ENCODE measurements at places on chromosomes 2 and 18. TPM values are rescaled to one million over a fixed set of nuclear protein-coding genes. Genes with fewer than 3 reads are reported as not detected.

MC4R gene
- total RNA-seq: not detected

RBFA gene
- 24.0 TPM for total RNA-seq

SDC1 gene
- total RNA-seq: 62.6 TPM

SMCHD1 gene
- total RNA-seq: 89.2 TPM

ASB18 gene
- total RNA-seq: 0.04 TPM

DNA sequence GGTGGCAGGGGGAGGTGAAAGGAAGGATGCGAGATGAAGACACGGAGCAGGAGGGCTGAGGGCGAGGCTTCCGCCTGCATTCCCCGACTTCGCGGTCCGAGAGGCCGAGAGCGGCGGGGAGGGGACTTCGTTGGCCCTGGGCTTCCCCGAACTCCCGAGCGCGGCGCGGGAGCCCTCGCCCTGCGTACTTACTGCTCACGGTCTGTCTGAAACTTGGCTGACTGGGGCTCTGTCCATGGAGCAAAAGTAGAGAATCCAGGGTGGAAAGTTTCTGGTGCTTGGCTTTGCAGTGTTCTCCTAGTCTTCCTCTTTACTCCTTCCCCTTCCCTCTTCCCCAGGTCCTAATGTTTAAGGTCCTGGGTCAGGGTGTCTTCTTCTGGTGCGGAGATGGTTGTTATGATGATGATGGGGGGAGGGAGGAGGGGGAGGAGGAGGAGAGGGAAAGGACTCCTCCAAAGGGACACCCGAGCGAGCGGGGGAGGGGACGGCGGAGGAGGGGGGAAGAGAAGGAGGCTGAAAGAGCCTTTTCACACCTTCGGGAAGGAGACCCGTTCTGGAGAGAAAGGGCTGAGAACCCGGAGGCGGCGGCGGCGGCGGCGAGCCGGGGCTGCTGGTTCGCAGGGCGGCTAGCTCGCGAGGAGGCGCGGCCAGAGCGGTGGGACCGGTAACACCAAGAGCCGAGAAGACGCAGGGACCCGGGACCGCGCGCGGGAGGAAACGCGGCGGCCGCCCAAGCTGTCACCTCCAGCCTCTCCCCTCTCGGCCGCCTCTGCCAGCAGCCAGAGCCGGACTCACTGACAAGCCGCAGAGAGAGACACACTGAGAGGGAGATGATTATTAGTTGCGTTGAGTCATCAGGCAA is at the start of gene SATB2:
SATB2 (minus strand) TSS at position 793 of the 862 bp plus-strand sequence. CDS start 1,902 bp downstream, outside the sequence.
- peak within 1 kb of the TSS; percentile 82 for H3K27ac ChIP-seq
- peak within 1 kb of the TSS; percentile 88 for H3K4me3 ChIP-seq
- H3K27me3 ChIP-seq: no peaks in the 10 kb centered on the region
- peaks cover 4% of the 10 kb centered on the region for H3K4me1 ChIP-seq
- H3K36me3 ChIP-seq: no peaks in the 10 kb centered on the region

DNA sequence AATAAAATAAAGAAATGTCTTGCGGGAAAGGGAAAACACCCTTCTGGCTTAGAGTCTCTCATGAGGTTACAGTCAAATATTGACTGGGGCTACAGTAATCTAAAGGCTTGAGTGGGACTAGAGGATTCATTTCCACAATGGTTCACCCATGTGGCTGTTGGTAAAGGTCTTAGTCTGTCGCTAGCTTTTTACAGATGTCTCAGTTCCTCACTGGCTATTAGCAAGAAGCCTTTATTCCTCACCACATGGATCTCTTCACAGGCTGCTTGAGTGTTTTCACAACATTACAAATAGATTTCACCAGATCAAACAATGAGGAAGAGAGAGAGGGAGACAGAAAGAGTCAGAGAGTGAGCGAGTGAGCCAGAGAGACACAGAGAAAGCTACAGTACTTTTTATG is 8.3 kb upstream of the ZC3H15 start:
- no peak for DNase-seq
- no peaks in the 10 kb centered on the region for H3K36me3 ChIP-seq
- H3K27ac ChIP-seq: no peak overlapping the region
- no peaks in the 10 kb centered on the region for H3K4me1 ChIP-seq
- no peak overlapping the region for H3K4me3 ChIP-seq
- H3K27me3 ChIP-seq: no peaks in the 10 kb centered on the region

DNA sequence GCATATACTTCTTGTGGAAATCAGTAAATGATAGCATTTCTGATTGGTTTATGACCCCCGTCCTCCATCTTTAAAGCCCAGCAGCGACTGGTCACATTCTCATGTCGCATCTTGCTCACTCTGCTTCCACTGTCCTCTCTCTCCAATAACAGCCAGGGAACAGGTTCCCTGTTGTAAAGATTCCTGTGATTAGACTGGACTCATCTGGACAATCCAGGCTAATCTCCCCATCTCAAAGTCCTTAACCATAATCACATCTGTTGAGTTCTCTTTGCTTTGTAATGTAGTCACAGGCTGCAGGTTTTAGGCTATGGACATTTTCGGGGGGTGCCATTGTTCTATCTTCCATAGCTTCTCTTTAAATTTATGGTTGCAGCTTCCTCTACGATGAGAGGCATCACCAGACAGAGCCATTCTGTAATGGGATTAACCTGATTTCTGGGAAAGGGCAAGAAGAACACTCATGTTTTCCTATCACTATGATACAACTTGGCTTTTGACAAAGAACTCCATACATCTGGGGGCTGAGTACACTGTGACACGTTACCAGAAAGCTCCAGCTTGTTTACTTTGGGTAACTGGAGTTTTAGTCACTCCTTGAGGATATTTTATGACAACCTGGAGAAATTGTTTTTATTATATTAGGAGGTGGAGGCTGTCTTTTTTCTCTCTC is 159.0 kb downstream of the NYAP2 start:
- H3K4me1 ChIP-seq: peaks cover 11% of the 10 kb centered on the region
- H3K27me3 ChIP-seq: no peaks in the 10 kb centered on the region
- H3K36me3 ChIP-seq: no peaks in the 10 kb centered on the region
- no peak overlapping the region for H3K27ac ChIP-seq

POU3F3 gene
- total RNA-seq: 2.3 TPM

GRCh38 chr2:62474176-62474575 is 31.8 kb downstream of the TMEM17 start:
- H3K27me3 ChIP-seq: no peaks in the 10 kb centered on the region
- no peaks in the 10 kb centered on the region for H3K36me3 ChIP-seq
- no peak overlapping the region for H3K4me3 ChIP-seq
- no peak for DNase-seq

- DNase-seq: no peak
- no peak overlapping the region for H3K27ac ChIP-seq
- peaks cover 32% of the 10 kb centered on the region for H3K4me1 ChIP-seq
- no peak overlapping the region for H3K4me3 ChIP-seq
These were observed 273.5 kb upstream of the HS6ST1 start for GRCh38 chr2:128591861-128592822.

AOX1 gene
- total RNA-seq: 0.57 TPM

DNA sequence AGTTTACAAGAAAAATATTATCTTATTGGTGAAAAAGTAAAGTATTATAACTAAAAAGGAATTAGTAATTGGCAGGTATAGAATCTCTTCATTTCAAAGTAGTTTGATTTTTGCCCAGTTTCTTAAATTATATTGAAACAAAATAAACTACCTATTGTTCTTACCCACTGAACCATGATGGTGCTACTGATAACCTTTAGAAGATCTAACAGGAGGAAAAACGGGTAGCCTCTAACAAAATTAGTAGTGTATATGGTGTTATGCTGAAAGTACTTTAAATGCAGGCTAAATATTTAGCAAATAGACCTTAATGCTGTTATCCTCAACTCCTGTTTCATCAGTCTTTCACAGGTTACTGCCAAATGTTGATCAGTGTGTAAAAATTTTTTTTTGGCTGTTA is 19.1 kb downstream of the MRPS9 start:
- H3K4me1 ChIP-seq: peaks cover 14% of the 10 kb centered on the region
- peaks cover 20% of the 10 kb centered on the region for H3K36me3 ChIP-seq
- H3K27ac ChIP-seq: peak overlapping the region; percentile 49
- H3K4me3 ChIP-seq: no peak overlapping the region
- no peak for DNase-seq

GRCh38 chr18:3104190-3105054 is 91.5 kb upstream of the LPIN2 start:
- H3K27ac ChIP-seq: no peak overlapping the region
- no peak overlapping the region for H3K4me3 ChIP-seq
- no peaks in the 10 kb centered on the region for H3K36me3 ChIP-seq

- no peak for DNase-seq
- no peaks in the 10 kb centered on the region for H3K36me3 ChIP-seq
- H3K4me3 ChIP-seq: no peak overlapping the region
- H3K27me3 ChIP-seq: no peaks in the 10 kb centered on the region
These were observed 494.8 kb downstream of the CMPK2 start for GRCh38 chr2:6370753-6371551.

DNA sequence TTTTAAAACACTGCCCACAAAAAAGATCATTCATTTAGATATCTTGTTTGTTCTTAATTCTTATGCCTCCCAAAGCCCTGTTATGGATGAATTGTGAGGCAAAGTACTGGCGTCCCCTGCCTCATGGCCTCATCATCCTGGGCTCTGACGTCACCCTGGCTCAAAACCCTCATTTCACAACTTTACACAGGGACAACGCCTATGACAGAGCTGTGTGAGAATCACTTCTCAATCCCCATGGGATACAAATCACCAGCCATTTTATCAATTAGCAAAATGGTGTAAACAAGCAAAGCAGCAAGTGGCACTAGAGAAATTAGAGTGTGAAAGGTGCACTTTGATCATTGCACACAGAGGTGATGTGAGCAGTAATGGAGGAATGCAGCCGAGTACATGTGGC is 16.6 kb downstream of the FHOD3 start:
- no peak for DNase-seq
- no peak overlapping the region for H3K27ac ChIP-seq
- H3K27me3 ChIP-seq: no peaks in the 10 kb centered on the region
- H3K36me3 ChIP-seq: no peaks in the 10 kb centered on the region
- no peak overlapping the region for H3K4me3 ChIP-seq

SERPINB12 gene
- total RNA-seq: not detected

DNA sequence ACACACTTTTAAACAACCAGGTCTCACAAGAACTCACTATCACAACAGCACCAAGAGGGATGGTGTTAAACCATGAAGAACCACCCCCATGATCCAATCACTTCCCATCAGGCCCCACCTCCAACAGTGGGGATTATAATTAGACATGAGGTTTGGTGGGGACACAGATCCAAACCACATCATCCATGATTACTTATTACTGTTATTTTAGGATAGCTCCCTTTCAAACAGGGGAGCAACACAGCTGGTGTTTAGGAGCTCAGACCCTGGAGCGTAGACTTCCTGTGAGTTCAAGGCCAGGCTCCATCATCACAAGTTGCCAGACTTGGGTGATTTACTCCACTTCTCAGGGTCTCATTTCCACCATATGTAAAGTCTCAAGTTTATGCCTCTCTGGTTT is 382.7 kb downstream of the HRH4 start:
- DNase-seq: no peak
- no peak overlapping the region for H3K27ac ChIP-seq
- H3K4me1 ChIP-seq: no peaks in the 10 kb centered on the region
- no peak overlapping the region for H3K4me3 ChIP-seq

SPHKAP gene
- total RNA-seq: 0.04 TPM

- H3K27ac ChIP-seq: no peak overlapping the region
- H3K36me3 ChIP-seq: no peaks in the 10 kb centered on the region
- no peak overlapping the region for H3K4me3 ChIP-seq
- no peaks in the 10 kb centered on the region for H3K27me3 ChIP-seq
These were observed 42.1 kb downstream of the CD28 start for GRCh38 chr2:203748331-203749126.

DNA sequence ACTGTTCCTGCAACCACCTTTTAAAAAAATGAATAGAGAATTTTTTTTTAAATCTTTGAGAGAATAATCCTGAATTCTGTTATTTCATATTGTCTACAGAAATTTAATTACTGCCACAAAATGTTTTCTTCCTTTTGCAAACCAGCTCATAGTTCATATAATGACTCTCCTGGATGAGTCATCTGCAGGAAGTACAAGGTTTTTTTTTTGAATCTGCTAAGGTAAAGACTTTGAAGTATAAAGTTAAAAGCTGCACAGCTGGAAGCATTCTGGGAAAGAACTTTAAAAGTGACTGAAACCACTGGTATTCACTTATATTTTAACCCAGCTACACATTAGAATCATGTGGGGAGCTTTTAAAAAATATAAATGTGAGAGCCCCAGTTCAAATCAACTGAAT is 25.4 kb downstream of the SESTD1 start:
- peaks cover 4% of the 10 kb centered on the region for H3K4me1 ChIP-seq
- no peaks in the 10 kb centered on the region for H3K36me3 ChIP-seq
- H3K4me3 ChIP-seq: no peak overlapping the region
- H3K27me3 ChIP-seq: no peaks in the 10 kb centered on the region

LIPG gene
- total RNA-seq: 37.3 TPM

GRCh38 chr2:238426568-238427434 is at the start of gene ASB1:
Gene ASB1 (plus strand): TSS chr2:238426927. CDS start chr2:238427071, 144 bp downstream.
- H3K4me1 ChIP-seq: peaks cover 25% of the 10 kb centered on the region
- DNase-seq: peak; percentile 88
- H3K4me3 ChIP-seq: peak within 1 kb of the TSS; percentile 95
- peak within 1 kb of the TSS; percentile 87 for H3K27ac ChIP-seq
- H3K36me3 ChIP-seq: no peaks in the 10 kb centered on the region

DNA sequence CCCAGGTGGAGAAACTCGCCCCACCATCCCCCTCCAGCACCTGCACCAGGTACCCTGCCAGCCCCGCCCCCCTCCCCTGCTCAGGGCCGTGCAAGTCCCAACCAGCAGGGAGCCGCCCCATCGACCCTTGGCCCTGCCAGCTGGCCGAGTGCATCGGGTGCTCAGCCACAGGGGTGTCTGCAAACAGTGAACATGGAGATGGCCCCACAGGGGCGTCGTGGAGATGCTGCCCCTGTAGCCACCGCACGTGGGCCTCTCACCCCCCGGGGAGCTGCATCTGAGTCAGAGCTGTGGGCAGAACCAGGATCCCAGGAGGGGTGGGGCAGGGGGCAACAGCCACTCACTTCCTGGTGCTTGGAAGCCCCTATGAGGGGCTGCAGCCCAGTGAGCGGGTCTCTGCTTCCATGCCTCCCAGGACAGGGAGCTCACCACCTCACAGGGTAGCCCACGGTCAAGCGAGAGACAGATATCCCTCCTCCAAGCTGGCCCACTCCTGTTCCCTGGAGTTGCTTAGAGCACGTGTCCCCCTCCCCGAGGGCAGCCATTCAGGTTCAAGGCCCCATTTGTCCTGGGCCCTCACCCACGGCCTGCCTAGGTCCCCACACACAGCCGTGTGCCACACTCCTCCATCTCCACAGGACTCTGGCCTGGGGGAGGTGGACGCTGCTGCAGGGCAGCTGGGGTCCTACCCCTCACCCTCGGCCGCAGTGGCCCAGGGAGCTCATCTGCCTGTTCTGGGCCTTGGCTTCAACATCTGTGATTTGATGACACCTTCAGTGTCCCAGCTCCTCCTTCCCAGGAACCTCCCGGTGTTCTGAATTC is 1.1 kb upstream of the MAB21L4 start:
- H3K4me1 ChIP-seq: peaks cover 21% of the 10 kb centered on the region
- no peaks in the 10 kb centered on the region for H3K36me3 ChIP-seq
- DNase-seq: no peak
- H3K27me3 ChIP-seq: no peaks in the 10 kb centered on the region
- H3K27ac ChIP-seq: no peak overlapping the region
- no peak overlapping the region for H3K4me3 ChIP-seq

DNAJC27 gene
- total RNA-seq: 9.2 TPM
